ENCODE measurements at places on chromosomes 5 and 9.

DNA sequence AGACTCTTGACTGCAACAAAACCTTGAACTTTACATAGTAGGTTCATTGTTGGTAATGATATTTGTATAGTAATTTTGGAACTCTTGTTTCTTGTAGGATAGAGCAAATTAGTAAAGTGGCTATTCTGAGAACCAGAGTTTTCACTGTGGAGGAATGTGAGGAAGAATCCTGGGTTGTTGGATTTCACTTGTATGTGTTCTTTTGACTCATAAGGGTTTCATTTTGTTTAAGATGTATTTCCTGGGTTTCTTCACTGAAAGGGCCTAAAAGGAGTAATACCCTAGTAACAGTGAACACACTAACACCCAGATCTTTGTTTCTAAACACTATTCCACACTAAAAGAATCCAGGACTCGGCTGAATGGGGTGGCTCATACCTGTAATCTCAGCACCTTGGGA lies 20.1 kb downstream of the TTC1 start:
- DNase-seq: no peak

DNA sequence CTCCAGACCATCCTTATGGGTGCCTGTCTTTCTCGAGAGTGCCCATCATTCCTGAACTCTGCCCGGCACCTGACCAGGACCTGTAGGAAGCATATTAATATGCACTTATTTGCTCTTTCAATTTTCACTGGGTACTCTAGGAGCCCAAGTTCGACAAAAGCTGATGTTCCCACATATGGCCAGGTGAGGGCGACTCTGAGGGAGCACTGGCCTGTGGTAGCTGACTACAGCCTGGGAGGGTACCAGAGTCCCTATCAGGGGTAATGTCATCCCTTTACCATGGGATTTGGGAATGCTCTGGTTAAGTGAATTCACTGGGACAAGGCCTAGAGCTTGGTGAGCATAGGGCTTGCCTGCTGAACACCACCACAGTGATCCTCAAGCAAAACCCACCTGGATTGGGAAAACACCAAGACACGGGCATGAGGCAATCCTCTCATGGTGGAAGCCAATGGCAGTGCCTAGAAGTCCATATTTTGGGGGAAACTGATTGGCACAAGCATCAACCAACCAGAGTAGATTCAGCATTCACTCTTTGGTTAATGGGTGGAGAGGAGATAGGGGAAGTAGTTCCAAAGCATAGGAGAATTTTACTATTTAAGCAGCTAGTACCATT lies 112.2 kb downstream of the MTX3 start:
- DNase-seq: no peak

DNA sequence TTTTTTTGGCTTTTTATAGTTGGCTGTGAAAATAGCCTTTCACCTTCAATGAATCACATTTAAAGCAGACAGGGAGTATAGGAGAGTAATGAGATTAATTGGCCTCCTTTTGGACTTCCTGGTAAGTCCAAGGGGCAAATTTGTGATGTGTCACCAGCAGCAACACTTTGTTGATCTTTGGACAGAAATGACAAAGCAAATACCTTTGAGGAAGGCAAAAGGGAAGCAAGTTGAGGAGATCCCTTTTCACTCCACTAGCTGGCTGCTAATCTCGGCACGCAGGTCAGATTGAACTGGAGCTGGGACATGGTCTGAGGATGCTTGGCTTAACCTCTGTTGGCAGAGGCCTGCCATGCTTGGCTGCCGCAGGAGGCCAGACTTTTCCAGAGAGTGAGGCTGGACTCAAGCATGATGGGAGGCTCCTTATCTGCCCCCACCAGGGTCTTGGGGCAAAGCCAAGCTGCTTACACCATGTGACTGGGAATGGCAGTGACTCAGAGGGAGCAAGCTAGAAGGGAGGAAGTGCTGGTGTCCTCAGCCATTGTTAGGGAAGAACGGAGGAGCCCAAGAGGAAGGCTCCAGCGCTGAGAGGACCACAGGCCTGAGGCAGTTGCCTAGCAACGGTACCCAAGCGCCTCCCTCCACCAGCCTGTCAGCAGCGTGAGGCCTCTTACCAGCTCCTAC lies 174.5 kb upstream of the MAP1B start:
- peak; percentile 83 for DNase-seq

GRCh38 chr5:137758715-137759306 lies 4.6 kb upstream of the HNRNPA0 start:
- no peak for DNase-seq

- DNase-seq: no peak
Measured at GRCh38 chr9:1536522-1537170, 478.5 kb upstream of the SMARCA2 start.

- DNase-seq: no peak
Measured at GRCh38 chr9:90960941-90961340, 159.3 kb downstream of the SYK start.

DNA sequence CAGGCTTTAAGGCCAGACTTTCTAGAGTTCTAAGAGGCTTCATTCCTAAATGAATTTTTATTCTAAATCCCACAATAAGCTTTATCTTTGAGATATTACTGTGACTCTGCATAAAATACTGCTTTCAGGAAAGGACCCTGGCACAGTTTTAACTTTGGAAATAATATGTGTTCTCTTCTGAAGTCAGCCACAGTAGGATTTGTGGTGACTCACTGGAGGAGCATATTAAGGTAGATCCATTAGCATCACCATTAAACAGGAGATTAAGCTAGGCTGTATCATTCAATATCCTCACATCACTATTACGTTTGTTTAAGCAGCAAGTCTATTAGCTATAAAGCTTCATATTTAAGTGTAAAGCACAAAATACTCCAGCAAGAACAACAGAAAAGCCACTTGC lies 186.1 kb upstream of the IZUMO3 start:
- no peak for DNase-seq

GRCh38 chr9:94847486-94847885 lies 121.0 kb downstream of the AOPEP start:
- DNase-seq: peak; percentile 68

- no peak for DNase-seq
Measured at GRCh38 chr5:50856401-50857119, 190.1 kb downstream of the PARP8 start.

- no peak for DNase-seq
Measured at GRCh38 chr5:72417333-72418062, 89.7 kb downstream of the ZNF366 start.

DNA sequence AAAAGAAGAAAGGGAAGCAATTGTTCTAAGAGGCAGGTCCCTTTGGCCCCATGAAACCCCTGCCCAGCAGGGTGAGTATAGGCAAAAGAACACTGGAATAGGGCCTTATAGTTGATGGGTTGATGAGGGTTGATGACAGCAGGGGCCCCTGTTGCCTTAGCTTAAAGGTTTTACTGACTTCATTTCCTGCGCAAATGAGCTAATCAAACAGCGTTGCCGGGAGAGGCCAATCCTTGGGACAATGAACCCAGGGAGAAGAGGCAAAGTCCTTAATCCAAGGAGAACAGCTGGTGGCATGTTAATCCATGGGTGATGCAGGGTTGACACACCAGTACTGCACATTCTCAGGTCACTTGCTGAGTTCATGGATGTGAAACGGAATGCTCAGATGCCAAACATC lies 22.0 kb upstream of the EPB41L4B start:
- no peak for DNase-seq

- no peak for DNase-seq
Measured at GRCh38 chr5:91937121-91937520, 554.0 kb upstream of the ARRDC3 start.

- no peak for DNase-seq
Measured at GRCh38 chr9:89412541-89412940, 85.4 kb downstream of the SEMA4D start.

DNA sequence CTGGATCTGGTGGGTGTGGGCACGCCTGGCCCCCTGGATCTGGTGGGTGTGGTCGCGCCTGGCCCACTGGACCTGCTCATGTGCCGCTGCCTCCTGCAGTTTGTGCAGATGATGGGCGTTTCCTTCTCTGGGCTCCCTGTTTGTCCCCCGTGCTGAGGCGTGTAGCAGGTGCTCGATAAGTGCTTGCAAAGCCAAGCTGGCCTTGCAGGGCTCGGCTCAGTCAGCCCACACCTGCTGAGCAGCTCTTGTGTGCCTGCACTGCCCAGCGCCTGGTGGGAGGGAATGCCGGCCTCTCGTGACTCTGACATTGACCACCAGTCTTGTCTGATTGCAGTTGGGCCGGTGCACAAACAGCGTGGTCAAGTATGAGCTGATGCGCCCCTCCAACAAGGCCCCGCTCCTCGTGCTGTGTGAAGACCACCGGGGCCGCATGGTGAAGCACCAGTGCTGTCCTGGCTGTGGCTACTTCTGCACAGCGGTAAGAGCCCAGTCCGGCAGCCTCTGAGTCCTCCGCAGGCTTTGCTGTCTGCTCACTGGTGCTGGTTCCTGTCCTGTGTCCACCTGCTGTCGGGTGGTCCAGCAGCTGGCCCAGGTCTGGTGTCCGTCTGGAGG lies 102.7 kb upstream of the CACNA1B start:
- no peak for DNase-seq

DNA sequence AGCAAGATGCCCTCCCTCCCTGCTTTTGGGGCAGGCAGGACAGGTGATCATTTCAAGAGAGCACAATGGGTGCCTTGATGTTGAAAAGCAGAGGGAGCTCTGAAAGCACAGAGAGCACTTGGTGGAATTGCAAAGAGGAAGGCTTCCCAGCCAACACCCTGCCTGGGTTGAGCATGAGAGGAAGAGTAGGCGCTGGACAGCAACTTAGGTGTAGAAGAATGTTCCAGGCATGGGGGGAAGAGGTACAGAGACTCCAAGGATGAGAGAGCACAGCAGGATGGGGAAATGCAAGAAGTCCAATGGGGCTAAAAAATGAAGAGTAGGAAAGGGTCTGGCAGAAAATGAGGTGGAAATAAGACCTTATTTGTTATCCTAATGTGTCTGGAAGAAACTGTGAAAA lies 144.8 kb downstream of the TRIM36 start:
- DNase-seq: no peak

DNA sequence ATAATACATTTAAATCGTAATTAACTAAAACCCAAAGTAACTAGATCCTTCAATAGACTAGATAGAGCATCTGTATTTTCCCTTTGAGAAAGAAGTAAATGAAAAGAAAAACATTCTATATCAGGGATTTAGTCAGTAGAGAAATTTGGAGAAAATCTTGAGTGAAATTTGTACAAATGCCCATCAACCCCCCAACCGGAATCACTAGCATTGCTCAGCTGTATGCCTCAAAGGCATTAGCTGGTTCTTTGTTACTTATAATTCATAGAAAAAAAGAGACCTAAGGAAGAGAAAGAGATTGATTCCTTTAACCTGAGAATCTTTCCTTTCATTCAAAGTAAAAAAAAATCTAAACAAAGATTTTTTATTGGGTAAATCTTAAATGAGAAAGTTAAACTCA lies 659 bp downstream of the OMD start:
- DNase-seq: no peak

DNA sequence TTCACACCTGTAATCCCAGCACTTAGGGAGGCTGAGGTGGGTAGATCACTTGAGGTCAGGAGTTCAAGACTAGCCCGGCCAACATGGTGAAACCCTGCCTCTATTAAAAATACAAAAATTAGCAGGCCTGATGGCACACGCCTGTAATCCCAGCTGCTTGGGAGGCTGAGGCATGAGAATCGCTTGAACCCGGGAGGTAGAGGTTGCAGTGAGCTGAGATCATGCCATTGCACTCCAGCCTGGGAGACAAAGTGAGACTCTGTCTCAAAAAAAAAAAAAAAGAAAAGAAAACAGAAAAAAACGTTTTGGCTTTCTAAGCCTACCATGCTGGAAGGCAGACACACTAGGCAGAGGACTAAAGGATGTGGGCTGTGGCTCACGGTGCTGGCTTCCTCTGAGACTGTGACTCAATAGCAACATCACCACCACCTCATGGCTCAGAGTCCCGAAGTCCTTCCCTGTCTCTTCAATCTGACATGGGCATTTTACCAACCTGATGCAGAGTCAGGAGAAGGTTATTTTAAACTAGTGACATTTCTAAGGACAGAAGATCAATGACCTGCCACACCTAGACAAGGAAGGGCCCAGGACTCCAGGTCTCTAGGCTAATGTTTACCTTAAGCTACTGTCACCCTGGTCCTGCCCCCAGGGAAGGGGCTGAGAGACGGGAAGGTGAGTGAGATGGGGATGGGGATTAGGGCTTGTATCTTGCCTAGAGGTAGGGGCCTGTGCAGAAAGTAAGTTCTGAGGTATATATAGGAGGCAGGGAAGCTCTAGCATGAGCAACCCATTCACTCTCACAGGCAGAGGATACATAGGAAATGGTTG lies 3.7 kb downstream of the ECSCR start:
- peak; percentile 82 for DNase-seq

DNA sequence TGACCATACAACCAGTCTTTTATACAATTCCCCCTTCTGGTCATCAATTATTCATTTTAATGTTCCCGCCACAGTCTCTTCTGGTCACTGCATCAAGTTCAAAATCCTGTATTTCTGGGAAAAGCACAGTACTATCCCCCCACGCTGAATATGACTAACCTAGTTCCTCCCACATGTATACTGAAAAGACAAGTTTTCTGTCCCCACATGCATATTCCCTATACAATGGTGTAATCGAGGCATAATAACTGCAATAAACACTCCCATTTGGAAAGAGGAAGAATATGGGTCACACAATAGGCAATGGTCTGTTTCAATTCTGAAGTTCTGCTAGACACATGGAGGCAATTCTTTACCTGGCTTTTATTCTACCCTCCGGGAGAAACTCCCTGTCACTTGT lies 344.9 kb downstream of the EFNA5 start:
- DNase-seq: no peak

DNA sequence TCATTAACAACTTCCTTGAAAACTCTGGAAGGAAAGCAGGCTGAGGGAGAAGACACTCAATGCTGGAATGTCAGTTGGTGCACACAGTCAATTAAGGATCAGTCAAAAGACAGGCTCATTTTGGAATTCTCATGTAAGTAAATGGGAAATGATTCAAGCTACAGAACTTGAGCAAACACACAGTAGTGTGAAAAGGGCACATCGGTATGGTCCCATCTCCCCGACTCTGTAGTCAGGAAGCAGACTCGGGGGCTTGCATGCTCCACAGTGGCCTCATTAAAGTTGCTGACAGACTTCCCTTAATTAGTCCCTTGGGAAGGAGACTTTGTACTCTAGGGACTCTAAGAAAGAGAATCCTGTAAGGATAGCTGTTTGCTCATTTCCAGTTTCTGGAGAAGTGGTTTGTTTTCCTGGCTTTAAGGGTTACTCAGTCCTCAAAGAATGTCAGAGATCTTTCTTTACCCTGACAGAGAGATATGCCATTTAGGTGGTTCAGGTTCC lies 339.2 kb downstream of the ADAMTS6 start:
- DNase-seq: peak; percentile 89

GRCh38 chr5:84825606-84826005 lies 440.9 kb upstream of the EDIL3 start:
- DNase-seq: peak; percentile 10

GRCh38 chr5:132692632-132692967 lies 18.8 kb downstream of the IL4 start:
- peak; percentile 60 for DNase-seq

DNA sequence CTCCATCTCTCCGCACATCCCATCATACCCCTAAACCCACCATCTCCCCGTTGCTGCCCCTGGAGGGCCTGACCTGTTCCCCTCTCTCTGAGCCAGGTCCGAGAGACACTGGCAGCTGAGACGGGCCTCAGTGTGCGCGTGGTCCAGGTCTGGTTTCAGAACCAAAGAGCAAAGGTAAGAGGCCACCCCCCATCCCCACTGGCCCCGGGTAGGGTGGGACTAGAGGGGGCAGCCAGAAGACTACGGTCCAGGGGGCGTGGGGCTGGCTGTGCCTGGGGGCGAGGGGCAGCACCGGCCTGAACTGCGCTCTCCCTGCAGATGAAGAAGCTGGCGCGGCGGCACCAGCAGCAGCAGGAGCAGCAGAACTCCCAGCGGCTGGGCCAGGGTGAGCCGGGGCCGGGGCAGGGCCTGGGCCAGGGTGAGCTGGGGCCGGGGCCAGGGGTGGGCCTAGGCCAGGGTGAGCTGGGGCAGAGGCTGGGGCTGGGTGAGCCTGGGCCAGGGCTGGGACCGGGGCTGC lies 79.8 kb downstream of the LMX1B start:
- DNase-seq: no peak

Measured in fibroblast of skin of scalp (primary cell).